PC-9 (cell line): ENCODE measurements at places on chromosomes 3 and 15. TPM values are rescaled to one million over a fixed set of nuclear protein-coding genes. Genes with fewer than 3 reads are reported as not detected.

DNA sequence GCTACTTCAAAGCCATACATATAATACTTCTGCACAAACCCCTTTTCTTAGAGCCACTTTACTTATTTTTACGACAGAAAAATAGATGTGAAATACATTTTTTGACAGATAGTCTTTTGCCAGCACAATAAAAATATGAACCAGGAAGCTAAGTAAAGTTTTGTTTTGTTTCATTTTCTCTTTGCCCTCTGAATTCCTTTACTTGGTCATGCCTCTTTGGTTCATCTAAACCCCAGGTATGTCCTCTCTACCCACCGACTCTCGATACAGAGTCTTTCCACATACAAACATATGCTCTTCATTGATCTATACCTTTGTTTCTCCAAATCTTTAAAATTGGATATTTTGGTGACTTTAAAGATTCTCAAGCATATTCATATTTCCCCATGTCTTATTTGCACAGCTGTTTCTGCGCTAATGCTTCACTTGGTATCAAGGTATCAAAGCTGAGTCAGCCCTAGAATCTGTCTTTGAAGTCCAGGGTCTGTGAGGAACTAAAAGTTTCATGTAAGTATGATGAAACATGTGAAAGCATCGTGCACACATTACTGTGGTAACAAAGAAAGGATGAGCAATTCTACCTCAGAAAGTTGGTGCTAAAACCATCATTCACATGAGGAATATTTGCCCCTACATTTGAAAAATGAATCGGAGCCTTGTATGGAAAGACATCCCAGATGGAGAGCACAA lies 845.4 kb downstream of the NAALADL2 start:
- DNase-seq: no peak

GRCh38 chr3:160224811-160225175 lies 429 bp upstream of the C3orf80 start:
- no peak for DNase-seq

GRCh38 chr15:31269816-31270575 lies 56.6 kb upstream of the KLF13 start:
- DNase-seq: no peak

DNA sequence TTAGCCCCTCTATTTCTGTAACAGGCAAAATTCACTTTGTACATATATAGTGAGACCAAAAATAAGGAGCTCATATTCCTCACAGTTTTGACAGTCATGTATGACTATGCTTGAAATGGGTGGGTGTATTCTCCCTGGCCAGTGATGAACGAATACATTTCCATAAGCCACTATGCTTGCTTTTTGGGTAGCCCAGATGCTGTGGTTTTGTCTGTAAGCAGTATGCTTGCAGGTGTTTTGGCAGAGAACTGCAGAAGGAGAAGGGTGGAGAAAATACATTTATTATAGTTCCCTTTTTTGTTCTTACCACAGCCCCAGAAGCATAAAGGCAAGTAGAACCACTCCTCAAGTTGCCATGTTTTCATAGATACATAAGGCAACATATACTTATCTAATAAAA lies 131.2 kb downstream of the RBMS3 start:
- DNase-seq: no peak

GRCh38 chr15:27990521-27991515 lies 108.3 kb downstream of the OCA2 start:
- no peak for DNase-seq

DNA sequence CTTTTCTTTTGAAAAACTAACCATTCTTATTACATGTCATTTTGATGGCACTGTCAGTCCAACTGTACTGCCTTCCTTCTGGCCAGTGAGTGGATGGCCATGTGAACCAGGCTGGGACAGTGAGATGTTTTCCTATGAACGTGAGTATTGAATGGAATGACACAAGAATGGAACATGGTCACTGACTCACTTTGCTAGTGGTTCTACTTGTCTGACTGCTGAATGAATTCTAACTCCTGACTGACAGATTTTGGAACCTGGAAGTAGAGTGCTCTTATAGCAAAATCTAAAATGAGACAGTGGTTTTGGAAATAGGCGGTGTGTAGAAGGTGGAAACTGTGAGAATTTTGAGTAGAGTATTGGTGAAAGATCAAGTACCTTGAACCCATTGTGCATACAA lies 606.9 kb upstream of the KCNMB2 start:
- peak; percentile 26 for DNase-seq

- DNase-seq: no peak
Measured at GRCh38 chr3:132570016-132570415, 27.1 kb upstream of the ACKR4 start.

DNA sequence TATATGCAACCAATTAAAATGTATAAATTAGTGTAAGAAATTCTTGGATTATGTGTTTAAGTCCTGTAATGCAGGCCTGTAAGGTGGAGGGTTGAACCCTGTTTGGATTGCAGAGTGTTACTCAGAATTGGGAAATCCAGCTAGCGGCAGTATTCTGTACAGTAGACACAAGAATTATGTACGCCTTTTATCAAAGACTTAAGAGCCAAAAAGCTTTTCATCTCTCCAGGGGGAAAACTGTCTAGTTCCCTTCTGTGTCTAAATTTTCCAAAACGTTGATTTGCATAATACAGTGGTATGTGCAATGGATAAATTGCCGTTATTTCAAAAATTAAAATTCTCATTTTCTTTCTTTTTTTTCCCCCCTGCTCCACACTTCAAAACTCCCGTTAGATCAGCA lies 65.4 kb upstream of the ACAD9 start:
- no peak for DNase-seq

GRCh38 chr15:43225201-43225949 lies 4.6 kb upstream of the EPB42 start:
- peak; percentile 45 for DNase-seq

DNA sequence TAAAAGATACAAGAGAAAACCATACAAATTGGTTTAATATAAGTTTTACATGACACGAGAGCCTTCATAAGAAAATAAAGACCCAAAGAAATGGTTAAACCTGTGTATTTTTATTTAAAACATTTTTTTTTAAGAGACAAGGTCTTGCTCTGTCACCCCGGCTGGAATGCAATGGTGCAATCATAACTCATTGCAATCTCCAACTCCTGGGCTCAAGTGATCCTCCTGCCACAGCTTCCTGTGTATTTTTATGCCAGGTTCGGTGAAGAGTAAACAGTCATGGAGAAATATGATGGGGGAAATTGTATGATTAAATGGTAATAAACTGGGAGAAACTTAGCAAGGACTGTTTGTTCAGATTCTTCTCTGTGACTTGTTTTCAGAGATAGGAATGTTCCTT lies 441.0 kb downstream of the TUSC7 start:
- no peak for DNase-seq

- DNase-seq: peak; percentile 56
Measured at GRCh38 chr3:182979674-182980191, 605 bp downstream of the DCUN1D1 start.

Gene AHSG
- not detected in 2 replicates for total RNA-seq

Gene OR5K4
- total RNA-seq: not detected in 2 replicates

Gene KLHL6
- total RNA-seq: 0.04 TPM in 1 of 2 replicates, not detected in the other

Gene HES1
- total RNA-seq: 66.5 and 97.8 TPM in 2 replicates
